ENCODE measurements at places on chromosomes 1 and 21.
A peak's percentile ranks its signal among the peaks of the same experiment; 100 is the strongest.

GRCh38 chr1:5884110-5884509 is 108.1 kb downstream of the NPHP4 start:
- peak; percentile 62 for DNase-seq

DNA sequence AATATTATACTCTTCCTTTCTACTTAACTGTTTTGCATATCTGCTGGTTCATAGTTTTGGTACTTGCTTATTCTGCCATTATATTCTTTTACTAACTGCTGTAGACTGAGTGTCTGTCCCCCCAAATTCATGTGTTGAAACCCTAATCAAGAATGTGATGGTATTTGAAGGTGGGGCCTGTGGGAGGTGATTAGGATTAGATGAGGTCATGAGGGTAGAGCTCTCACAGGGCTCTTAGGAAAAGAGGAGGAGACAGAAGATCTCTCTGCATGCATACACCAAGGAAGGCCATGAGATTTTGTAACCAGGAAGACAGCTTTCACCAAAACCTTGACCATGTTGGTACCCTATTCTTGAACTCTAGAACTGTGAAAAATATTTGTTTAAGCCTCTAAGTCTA is 354.1 kb upstream of the B3GALT2 start:
- no peak for DNase-seq

DNA sequence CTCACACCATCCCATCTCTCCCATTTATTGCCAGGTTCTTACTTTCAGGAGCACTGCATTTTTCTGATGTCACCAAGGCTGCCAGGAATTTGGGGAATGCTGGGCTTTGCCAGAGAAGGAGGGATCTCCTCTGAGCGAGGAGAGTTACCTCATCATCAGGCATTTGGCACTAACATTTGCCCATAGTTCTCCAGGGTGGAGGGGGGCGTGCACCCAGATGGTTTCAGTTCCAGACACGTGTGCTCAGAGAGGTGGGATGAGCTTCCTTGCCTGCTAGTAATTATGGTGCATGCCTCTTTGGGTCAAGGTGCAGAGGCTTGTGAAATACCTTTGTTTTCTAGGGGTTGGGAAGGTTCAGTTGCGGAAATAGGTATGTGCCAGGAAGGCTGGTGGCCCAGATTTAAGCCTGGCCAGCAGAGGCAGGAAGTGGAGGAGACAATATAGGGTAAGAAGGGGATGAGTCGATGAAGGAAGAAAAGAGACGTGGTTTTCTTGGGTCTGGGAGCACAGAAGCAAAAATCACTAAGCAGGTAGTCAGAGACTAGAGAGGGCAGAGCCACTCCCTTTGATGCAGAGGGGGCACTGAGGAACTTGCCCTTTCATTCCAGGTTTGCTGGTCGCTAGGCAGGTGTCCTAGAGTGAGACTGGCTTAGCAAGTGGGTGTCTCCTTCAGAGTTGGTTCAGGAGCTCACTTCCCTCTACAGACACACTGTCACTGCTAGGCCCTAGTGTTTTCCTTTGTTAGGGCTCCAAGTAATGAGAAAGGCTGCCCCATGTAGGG is 7.2 kb downstream of the TUFT1 start:
- no peak for DNase-seq

- no peak for DNase-seq
These were observed 24.8 kb downstream of the KDM1A start for GRCh38 chr1:23044035-23044434.

GRCh38 chr1:101288491-101288944 is 51.7 kb downstream of the S1PR1 start:
- DNase-seq, result peak; percentile 55

GRCh38 chr1:21307663-21308305 is 17.5 kb upstream of the ECE1 start:
- peak; percentile 9 for DNase-seq

DNA sequence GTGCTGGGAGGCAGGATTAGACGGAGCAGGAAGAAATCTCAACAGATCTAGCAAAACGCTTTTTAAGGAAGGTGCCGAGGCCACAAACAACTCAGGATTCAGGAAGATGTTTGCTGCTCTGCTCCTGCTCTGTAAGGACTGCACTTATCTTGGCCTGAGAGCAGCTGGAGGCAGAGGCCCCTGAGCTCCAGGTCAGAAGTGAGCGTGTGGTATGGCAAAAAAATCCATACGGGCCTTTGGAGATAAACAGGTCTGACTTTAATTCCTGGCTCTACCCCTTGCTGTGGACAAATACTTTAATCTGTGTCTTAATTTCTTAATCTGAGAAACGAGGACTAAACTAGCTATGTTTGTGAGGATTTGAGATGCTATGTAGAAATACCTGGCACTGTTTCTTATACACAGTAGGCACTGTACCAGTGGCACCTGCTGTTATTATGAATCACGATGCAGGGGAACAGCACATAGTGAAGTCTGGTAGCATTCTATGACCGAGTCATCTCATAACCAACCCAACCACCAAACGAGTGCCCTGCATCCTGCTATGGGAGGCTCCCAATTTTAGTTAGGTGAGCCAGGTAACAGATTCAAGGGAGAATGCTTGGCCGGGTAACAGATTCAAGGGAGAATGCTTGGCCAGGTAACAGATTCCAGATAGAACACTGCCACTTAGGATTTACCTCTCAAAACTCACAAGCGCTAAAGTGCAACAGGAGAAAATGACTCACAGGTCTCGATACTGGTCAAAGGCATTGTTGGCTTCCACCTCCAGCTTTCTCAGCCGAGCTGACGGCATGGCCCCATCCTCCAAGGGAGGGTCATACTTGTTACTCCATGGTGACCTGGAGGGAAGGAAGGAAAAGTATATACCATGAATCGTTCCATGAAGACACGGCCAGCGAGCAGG is 65.9 kb downstream of the SLC66A1 start:
- DNase-seq, result no peak

GRCh38 chr1:51234721-51235425 is 1.2 kb upstream of the RNF11 start:
- DNase-seq, result peak; percentile 50

DNA sequence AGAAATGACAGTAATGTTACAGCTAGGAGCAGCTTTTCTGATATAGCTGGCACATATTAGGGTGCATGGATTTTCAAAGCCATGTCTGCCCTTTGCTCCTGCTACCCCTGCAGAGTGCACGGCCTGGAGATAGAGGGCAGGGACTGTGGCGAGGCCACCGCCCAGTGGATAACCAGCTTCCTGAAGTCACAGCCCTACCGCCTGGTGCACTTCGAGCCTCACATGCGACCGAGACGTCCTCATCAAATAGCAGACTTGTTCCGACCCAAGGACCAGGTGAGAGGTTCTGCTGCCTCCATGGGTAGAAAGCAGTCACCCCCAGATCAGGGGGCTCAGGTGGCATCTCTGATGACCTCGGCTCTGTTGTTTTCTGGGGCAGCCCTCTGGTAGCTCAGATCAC is 9.8 kb downstream of the MTARC1 start:
- no peak for DNase-seq

DNA sequence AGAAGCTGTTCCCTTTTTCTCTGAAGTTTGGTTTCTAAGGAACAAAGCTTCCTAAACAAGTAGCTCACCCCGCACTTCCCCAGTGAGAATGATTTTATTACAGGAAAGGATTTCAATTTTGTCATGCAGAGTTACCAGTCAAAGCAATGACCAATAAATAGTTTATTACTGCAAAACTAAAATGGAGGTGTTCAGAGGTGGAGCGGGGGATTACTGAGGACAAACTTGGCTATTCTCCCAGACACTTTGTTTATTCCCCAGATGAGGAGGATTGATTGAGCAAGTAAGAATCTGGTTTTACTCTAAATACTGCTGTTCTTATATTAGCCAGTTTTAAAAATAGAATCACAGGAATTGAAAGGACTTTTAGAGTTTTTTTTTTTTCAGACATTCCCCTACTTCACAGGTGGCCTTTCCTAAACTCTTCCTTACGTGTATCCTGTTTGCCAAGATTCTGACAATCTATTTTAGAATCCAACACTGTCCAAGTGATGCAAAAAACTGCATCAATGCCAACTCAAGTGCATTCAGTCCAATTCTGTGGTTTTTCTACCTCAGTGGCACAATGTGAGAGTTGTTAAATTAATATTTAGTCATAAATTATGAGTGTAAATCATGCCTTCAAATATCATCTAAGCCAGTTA is 136.1 kb downstream of the TNFSF18 start:
- no peak for DNase-seq

GRCh38 chr1:42817976-42818375 is 779 bp upstream of the SVBP start:
- no peak for DNase-seq

DNA sequence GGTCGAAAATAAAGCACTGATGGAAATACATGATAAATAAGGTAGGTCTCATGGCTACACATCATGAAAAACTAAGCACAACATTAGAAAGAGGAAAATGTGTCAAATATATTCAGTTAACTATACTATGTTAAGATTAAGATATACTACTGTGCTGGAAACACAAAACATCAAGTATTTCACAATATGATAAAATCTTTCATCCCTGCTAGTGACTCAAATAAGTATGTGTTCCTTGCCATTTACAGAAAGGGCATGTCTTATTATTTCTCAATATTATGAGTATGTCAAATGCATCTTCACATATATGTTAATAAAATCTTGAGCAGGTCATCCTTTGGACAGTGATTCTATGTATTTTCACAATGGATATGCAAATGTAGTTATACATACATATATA is 1260.1 kb upstream of the ADGRL2 start:
- DNase-seq, result no peak

DNA sequence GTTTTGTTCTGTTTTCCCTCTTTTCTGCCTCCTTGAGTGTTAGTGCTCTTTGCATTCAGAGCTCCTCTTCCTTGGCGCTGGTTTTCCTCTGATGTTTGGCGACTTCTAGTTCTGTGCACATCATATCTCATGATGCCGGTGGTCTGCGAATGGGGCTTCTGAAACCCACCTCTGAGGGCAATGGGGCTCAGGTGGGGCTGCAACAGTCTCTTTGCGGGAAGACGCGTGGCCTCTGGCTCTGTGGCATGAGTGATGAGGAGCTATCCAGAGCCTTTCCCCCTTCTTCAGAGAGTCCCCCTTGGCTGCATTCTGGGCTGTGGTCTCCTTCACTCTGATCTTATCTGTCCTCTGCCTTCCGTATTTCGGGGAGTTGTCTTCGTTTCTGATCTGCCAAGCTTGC is 39.0 kb downstream of the TNFRSF8 start:
- DNase-seq, result no peak

DNA sequence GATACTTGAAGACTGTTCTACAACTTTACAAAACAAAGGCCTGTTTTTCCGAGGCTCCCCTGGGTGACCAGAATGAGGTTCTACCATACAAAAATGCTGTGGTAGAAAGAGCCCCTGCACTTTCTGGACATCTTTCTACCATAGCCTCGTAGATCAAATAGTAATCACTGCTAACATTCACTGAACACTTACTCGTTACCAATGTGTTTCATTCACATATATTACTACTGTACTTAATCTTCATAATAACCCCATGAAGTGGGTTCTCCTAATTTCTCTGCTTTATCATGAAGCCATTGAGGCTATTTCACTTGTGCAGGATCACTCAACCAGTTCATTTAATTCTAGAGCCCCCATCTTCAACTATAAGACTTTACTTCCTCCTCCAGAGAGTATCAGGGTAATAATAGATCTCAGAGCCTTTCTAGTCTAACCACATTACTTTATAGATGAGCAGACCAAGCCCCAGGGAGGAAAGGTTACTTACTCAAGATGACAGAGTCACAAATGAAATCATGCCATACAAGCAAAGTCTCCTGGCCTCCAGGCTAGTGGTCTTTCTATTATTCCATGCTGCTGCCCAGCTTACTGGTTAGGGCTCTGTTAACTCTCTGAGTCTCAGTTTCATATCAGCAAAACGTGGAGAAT is 46.7 kb upstream of the OSBPL9 start:
- no peak for DNase-seq

- no peak for DNase-seq
These were observed 144.1 kb upstream of the TNR start for GRCh38 chr1:175887521-175887920.

DNA sequence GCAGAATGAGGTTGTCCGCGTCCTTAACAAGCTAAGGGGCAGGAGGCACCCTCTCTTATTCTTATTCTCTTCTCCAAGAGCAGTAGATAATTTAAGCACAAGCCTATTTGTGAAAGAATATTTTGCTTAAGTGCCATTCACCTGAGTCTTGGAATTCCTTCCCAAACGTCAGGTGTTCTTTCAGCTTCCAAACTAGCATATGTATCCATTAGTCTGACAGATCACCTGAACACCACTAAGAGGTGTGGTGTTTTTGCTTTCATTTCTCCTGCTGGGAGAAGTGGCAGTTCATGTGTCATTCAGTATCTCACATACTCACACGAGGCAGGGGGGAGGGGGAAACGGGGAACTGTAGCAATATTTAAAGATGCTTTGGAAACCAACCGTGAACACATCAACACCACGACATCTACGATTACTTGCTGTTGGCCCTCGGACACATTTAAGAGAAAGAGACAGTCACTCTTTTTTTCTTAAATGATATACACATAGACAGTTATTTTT is 45.5 kb upstream of the RBM15 start:
- no peak for DNase-seq

- DNase-seq, result no peak
These were observed 26.7 kb upstream of the PAPPA2 start for GRCh38 chr1:176436251-176436650.

- no peak for DNase-seq
These were observed 7.8 kb upstream of the MUTYH start for GRCh38 chr1:45348020-45348419.

GRCh38 chr1:200510228-200510623 is 100.4 kb upstream of the ZNF281 start:
- peak; percentile 27 for DNase-seq

DNA sequence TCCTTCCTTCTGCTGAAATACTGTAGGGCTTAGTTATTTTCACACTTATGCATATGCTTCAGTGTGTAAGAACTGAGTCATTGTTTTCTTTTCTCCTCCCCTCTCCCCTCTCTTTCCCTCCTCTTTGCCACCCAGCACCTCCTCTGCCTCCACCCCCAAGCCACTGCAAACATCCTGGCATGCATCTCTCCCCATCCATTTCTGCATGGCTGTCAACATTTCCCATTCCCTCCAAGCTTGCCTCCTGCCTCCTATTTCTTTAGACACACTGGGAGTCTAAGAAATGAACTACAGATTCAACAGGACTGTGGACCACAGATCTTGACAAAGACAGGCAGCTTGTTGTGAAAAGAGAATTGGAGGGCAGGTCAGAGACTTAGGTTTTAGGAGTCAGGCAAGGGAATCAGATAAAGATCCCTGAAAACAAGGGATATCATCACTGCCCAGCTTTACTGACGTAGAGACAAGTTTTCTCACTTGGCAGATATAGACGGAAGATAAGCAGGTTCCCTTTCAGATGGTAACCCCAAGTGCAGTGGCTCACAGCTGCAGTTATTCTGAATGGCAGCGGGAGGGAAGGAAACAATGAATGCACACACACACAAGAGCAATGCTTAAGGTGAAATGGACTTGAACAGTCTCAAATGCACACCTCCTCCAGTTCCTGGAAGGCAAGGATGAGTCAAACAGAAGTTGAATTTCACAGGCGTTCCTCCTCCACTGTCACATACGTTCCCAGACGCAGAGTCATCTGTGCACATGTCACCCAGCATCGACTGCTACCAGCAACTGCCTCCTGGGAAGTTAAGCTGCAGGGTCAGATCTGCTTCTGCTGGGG is 56.1 kb downstream of the HIVEP3 start:
- DNase-seq, result no peak

All from posterior cingulate gyrus (tissue), 11 donors.